ENCODE measurements at places on chromosomes 1 and 21.

DNA sequence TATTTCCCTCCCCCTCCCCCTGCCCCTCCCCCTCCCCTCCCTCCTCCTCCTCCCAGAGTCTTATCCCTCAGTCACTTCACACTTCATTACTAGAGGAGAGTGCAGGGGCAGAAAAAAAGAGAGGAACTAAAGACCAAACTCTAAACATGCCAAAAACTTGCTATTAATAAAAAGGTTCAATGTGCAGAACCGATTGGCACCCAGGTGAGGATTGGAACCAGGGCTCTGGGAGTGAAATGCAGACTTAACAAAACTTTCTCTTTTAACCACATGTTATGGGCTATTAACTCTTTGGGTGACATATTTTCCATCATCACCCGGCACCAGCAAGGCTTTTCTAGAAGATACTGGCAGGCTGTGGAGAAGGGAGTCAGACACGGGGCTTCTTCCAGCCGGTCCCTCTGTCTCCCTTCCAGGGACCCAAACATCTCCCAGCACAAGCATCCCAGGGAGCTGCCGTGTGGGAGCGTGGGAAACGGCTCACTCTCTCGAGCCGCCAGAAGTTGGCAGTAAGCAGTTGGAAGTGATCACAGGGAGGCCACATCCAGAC lies 13.6 kb downstream of the NID1 start:
- no peak for DNase-seq

GRCh38 chr21:43370091-43370658 lies 56.8 kb downstream of the SIK1 start:
- DNase-seq: no peak

DNA sequence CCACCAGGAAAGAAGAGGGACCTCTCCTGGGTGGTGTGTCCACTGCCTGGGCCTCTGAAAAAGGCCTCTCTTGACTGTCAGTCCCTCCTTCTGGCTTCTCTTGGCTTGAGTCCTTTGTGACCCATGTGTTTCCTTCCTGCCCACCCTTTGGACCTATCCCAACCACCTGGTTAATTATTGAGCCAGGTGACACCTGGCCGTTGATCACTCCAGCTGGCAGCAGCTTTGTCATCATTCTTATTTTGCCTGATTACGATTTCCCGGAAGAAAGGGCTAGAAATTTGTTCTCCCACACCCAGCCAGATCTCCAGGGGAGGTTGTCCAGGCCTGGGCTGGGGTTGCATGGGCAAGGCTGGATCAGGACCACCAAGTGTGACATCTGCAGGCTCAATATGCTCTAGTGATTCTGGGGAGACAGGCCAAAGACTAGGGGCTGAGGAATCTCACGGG lies 24.8 kb downstream of the CSF1 start:
- DNase-seq: no peak

DNA sequence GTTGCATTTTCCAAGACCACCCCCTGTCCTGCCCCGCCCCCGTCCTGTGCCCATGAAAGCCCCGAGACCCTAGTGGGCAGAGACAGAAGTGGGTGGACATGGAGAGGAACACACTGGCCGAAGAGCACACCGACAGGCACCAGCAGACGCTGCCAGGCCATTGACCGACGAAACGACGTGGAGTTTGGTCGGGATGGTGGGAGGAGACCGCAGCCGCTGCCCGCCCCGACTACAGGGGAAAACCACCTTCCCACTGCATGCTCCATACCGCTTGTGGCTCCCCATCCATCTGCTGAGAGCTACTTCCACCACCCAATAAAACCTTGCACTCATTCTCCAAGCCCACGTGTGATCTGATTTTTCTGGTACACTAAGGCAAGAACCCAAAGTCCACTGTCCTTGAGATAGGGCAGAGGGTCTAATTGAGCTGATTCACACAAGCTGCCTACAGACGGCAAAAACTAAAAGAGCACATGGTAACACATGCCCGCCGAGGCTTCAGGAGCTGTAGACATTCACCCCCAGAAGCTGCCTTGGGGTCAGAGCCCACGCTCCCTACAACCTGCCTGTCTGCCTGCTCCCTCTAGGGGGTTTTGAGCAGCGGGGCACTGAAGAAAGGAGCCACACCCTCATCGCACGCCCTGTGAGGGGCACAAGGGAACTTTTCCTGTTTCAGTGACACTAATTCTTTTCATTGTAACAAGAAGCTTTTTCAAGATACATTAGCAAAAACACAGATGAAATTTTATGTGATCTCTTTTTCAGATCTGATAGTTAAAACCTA lies 81.2 kb upstream of the RAB3GAP2 start:
- no peak for DNase-seq

- no peak for DNase-seq
Measured at GRCh38 chr1:61442544-61442943, 282.4 kb downstream of the TM2D1 start.

DNA sequence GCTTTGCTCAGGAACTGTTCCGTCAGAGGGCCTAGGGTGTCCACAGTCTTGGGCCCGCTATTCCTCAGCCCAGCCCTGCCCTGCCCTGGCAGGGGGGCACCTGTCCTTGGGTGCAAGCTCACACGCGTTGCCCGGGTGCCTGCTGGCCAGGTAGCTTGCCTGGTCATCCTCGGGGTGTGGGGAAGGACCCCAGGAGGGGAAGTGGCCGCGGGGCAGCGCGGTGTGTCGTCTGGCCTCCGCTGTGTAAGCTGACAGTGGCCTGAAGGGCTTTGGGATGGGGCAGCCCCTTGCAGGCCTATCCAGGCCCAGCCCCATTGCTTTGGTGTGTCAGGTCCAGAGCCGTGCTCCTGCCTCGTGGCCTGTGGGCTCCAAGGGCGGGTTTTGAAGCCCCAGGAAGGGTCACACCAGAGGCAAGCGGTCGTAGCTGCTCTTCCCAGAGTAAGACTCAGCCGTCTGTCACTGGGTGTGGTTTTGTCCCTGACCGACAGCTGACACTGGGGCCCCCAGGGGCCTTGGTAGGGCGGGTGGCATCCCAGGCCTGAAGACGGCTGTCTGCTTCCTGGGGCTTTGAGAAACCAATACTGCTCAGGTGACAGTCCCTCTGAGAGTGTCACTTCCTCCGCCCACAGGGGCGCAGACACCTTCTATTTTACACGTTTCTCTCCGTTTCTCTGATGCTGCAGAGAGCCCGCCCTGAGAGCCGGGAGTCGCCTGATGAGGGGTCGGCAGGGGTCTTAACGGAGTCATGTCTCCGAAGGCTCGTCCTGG lies 72.1 kb downstream of the SKI start:
- DNase-seq: no peak

GRCh38 chr1:24514946-24515345 lies 12.3 kb downstream of the RCAN3 start:
- no peak for DNase-seq

DNA sequence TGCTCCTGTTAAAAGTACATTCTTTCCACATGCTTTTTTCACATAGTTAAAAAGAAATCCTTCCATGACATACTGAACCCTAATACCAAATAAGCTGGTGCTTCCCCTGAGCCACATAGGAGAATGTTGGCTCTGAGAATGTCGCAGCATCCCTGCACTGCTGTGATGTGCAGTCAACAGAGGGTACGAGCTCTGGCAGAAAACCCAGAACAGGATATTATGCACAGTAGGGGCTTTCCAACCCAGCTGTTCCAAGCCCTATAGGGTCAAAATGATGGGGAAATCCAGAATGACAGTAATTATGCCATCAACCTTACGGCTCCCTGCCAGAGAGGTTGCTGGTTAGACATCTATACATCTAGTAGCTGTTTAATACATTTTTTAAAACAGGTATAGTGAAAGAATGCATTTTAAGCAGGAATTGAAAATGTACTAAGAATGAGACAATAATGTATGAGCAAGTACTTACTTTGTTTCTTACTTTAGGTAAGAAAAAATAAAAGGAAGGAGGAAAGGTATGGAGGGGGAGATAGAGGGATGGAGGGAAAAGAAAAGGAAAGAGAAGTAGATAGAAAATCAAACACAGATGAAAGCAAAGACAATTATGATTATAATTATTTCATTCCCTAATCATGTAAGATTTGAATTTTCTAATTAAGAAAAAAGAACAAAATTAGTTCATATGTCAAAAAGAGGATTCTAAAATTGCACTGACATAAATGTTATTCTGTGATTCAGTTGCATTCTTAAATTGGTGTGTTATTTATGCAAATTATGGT lies 126.0 kb downstream of the NR5A2 start:
- DNase-seq: no peak

DNA sequence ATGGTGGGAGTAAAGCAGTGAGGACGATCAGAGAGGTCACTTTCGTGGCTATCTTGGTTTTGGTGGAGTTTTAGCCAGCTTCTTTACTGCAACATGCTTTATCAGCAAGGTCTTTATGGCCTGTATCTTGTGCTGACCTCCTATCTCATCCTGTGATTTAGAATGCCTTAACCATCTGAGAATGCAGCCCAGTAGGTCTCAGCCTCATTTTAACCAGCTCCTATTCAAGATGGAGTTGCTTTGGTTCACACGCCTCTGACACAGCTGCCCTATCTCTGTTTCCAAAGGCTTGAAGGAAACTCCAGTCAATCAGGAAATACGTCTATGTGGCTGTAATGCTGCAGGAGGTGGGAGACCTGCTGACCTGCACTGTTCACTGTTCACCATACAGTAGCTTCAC lies 146.1 kb upstream of the POGK start:
- no peak for DNase-seq

- no peak for DNase-seq
Measured at GRCh38 chr1:64755361-64755760, 10.5 kb downstream of the RAVER2 start.

DNA sequence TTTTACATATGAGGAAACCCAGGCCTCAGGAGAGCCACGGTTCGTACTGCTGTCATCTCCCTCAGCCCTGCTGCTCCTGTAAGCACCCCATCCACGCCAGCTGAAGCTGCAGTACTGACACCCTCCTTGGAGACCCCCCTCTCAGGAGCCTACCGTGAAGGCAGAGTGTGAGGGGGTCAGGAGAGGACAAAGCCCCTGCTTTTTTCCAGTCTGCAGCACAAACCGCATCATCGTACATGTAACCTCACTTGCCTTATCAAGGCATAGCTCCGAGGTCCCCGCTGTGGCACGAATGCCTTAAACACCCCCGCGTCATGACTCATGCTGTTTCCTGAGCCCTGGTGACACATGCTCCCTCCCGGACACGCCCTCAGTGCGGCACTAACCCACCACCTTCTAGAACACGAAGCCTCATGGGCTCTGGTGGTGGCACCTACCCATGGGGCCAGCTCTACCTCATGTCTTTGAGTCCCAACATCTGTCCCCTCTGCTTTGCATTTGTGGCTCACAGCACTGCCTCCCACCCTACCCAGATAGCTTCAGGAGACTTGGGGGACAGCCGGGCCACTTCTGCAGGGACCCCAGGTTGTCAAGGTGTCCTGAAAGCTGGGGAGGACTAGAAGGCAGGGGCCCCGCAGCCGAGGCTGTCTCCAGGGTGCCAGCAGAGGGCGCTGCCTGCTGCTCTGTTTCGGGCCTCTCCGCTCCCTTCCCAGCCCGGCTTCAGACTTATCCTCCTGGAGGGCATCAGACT lies 4.9 kb downstream of the SH3BGRL3 start:
- DNase-seq: peak; percentile 93

DNA sequence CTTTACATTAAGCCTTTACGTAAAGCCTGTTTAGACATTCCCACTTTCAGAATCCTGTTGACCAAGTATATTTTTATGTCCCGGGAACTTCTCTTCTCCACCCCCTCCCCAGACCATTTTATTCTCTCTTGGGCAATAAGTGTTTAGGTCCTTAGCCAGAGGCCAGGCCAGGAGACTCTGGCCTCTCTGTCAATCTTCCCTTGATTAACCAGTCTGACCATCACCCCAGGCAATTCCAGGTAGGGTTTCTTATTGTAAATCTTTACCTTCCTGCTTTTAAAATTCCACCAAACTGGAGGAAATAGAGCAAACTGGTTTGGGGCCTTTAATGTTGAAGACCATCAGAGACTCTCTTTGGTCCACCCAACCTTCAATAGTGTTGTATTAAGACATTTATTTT lies 12.2 kb upstream of the IFI6 start:
- no peak for DNase-seq

Data from thoracic aorta (tissue), 2 donors.